ENCODE measurements at places on chromosomes 6 and 20.

GRCh38 chr6:45961125-45961524 lies 54.5 kb downstream of the CLIC5 start:
- DNase-seq, result no peak

- DNase-seq, result no peak
These were observed 232.6 kb downstream of the TMEM242 start for GRCh38 chr6:157090736-157091135.

DNA sequence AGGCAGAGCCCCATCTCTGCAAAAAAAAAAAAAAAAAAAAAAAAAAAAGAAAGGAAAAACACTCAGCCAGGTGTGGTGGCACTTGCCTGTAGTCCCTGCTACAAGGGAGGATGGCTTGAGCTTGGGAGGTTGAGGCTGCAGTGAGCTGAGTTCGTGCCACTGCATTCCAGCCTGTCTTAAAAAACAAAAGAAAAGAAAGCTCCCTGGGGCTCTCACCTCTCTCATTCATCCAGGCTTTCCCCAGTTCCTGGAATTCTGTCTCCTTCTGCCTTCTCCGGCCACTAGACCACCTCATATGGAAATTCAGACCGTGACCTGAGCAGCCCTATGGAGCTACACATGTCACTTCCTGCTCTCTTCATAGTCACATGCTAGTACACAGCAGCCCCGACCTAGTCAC lies 101.1 kb upstream of the TAB2 start:
- DNase-seq, result no peak

DNA sequence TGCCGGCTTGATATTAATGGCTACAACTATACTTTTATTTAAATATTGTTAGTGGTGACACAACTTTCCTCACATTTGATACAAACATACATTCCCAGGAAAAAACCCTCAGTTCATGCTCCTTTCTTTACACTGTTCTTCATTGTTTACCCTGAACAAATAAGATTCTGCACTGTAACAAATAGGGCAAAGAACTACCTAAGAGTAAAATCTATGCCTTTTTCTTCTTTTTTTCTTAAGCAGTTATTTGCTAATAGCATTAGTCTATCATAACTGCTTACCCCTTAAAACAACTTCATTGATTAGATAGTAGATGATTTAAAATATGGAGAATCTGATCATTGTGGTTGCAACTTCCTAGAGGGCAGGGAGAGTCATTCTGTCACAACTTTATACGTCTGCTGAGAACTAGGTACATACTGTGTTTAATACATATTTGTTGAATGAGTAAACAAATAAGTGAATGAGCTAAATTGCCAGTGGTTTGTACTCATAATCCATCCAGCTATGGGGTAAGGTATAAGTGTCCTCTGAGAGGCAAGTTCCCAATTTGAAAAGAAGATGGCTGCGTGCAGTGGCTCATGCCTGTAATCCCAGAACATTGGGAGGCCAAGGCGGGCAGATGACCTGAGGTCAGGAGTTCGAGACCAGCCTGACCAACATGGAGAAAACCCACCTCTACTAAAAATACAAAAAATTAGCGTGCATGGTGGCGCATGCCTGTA lies 161.0 kb downstream of the CDK19 start:
- no peak for DNase-seq

DNA sequence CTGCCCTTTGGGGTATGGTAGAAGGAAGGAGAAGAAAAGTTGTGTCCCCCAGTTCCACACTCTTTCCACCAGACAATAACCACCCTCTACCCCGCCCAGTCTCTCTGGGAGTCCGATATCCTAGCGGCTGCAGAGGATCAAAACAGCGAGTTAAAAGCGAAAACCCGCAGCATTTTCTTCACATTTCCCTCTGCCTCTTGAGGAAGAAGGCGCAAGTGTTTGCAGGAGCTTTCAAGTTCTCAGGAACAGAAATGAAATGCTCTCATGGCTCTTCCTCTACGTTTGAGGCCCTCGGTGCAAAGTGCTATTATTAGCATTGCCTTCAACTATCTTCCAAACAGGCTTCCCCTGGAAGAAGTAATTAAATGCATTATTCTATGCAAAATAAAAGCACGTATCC lies 52.2 kb upstream of the CCDC167 start:
- no peak for DNase-seq

Data from activated CD4-positive, alpha-beta T cell treated with anti-CD3 and anti-CD28 coated beads for 24 hours (primary cell).